ENCODE measurements at places on chromosomes 11 and 22.

- DNase-seq = no peak
Measured at GRCh38 chr11:123103326-123103980, 41.5 kb upstream of the HSPA8 start.

- DNase-seq = no peak
Measured at GRCh38 chr11:44765026-44765595, 38.3 kb downstream of the TSPAN18 start.

DNA sequence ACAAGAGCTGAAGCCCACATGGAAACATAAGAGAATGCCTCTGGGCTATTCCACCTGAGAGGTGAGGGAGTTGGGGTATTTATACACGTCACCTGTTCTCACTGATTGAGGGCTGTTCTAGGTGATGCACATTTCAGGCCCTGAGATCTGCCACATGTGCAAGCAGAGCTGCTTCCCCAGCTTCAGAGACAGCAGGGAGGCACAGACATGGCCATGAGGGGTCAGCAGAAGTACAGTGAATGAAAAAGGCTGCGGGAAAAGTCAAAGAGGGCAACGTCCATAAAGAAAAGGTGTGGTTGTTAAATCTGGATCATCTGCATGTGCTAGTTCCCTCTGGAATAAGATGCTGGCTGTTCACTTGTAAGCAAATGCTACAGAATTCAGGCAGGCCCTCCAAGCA, 75.4 kb downstream of the GAB4 start:
- DNase-seq = no peak

GRCh38 chr22:40407831-40408717, 37.7 kb downstream of the SGSM3 start:
- DNase-seq = no peak

DNA sequence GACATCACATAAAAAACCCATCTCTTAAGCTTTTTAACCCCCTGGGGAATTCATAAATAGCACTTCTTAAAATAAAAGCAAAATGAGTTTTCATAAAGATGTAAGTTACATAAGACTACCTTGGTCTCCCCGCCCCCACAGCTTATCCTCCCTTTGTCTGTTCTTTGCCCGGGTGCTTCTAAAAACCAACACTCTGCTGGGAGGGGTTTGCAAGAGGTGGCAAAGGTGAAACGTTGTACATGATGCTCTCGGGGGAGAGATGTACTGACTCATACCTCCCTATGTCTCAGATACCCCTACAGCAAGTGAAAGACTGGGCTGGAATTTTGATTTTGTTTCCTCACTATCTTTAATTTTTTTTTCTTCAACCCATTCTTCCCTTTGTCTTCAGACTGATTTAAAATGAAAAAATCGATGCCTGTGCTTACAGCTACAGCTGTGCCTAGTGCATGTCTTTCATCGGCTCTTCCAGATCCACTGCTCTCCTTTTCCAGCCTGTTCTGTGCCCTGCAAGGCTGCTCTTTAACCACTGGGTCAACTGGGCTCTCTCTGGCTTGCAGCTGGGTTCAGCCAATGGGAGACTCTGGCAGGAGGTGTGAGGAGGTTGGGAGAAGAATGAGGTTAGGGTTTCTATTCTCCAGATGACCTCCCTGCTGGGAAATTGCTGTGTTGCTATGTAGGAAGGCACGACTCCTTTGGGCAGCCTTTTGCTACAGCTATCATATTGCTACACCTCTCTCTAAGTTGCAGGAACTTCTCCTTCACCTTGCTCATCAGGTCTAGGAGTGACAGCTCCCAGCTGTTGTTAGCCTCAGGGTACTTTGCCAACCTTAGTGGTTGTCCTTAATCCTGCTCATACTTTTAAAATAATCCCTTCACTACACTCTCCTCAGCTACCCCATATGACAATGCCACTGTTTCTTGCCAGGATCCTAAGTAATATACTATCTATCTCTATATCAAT, 266.5 kb downstream of the TENM4 start:
- DNase-seq = no peak

- DNase-seq = no peak
Measured at GRCh38 chr11:6613496-6613895, 1.5 kb upstream of the TAF10 start.

DNA sequence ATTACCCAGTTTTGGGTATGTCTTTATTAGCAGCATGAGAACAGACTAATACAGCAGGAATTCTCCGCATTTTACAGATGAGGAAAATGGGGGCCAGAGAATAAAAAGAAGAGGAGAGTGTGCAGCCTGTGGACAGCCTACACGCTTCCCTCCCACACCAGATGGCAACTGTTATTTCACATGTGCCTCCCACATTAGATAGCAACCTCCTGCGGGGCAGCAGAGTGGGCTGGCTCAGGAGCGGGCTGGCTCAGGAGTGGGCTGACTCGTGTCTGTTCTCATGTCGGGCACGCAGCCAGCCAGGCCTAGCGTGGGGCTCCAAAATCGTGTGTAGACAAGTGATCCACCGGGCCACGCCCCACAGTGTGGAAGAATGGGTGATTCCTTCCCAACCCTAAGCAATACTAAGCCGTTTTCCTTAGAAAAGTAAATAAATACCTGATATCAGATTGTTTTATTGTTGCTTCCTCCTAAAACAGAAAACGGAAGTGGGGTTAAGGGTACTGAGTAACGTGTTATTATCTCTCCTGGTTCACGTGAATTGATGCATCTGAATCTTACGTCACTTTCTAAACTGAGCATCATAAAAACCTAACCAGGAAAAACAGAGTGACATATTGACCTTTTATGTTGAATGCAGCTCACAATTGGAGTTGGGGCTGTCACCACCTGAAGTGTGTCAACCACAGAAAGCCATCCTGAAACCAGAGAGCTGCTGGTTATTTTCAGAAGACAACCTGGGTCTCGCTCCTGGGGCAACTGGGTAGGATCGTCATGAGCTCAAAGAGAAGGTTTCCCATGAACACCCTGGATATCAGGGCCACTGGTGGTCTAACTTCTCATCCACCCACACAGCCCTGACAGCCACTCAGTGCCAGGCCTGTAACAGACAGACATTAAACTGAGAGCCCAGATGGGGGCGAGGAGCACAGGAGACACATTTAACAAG, 3.3 kb downstream of the TTLL1 start:
- peak; percentile 24 for DNase-seq

DNA sequence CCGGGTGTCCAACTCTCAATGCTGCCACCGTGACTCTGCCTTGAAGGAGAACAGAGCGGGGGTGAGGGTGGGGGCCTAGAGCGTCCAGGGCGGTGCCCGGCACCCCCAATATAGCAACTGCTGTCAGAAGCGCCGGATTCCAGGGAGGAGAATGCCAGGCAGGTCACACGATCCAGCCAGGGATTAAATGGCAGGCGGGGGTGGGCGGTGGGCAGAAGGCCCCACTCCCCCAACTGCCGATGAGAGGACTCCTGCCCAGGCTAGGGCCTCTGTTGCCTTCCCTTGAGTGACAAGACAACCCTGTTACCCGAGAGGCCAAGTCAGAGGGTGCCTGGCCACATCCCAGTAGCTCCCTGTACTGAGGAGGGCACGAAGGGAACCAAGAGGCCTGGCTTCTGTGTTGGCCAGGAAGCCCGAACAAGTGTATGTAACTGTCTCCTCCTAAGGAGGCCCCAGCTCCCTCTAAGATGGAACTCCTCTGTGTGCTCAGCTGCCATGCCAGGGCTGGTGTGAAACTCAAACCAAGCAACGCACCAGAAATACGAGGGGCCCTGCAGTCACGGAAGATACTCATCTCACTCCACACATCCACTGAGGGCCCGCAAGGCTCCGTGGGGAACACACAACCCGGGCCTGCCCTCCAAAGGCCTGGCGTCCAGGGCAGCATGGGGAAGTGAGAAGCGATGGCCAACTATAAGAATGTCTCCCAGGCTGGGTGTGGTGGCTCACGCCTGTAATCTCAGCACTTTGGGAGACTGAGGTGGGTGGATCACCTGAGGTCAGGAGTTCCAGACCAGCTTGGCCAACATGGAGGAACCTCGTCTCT, 3.0 kb downstream of the PACSIN3 start:
- DNase-seq = no peak

DNA sequence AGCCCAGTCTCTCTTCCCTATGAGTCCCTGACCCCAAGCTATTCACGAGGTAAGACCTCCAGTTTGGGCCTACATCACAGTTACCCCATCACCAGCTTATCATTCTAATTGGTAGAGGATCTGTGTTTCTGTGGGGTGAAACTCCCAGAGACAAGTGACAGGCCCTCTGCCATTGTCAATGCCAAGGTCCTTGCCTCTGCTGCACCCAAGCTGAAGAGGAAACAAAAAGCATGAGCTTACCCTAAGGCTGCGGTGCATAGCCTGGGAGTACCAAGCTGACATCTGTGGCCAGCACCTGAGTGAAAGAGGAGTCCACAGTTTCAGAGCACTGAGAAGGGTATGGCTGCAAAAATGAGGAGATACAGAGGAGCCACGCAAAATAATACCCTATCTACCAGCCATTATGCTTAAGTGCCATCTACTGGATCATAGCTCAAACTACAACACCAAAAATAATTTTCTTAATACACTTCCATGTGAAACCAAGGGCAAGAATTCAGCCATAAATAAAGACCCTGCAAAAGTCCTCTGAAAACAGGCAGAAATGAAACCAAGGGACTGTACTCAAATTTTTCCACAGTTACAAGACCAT, 62.3 kb upstream of the ANO5 start:
- no peak for DNase-seq

- no peak for DNase-seq
Measured at GRCh38 chr22:19876941-19877625, 22.4 kb upstream of the GNB1L start.

DNA sequence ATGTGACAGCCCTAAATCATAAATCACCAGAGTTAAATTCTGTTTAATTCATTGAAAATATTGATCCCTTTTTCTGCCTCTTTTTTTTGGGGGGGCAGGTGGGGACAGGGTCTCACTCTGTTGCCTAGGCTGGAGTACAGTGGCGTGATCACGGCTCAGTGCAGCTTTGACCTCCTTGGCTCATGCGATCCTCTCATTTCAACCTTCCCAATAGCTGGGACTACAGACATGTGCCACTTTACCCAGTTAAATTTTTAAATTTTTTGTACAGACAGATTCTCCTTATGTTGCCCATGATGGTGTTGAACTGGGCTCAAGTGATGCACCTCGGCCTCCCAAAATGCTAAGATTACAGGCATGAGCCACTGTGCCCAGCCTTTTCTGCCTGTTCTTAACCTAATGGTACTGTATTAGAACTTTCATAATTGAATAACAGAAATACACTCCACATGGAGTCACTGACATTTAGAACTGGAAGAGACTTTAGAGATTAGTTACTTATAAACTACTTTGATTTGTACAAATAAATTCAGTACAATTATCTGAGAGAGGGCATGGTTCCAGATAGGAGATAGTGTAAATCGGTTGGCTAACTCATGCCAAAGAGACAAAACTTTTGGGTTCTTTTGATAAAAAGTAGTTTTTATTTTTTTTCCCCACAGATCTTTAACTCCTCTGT, 76.4 kb upstream of the PRODH start:
- DNase-seq = no peak

DNA sequence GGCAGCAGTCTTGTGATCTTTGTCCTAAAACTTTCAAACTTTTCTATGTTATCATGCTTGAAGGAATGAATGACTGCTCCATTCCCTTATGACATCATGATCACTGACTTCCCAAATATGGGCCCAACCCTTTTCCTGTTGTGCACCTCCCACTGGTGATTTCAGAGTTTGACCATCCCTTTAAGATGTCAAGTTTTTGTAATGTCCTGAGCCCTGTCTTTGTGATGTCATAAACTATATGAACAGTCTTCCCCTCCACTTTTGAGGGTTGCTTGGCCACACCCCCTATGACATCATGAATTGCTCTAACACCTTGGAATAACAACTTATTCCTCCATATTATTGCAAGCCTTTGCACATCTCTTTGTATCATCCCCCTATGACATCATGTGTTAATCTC, 16.5 kb upstream of the NUCB2 start:
- no peak for DNase-seq

DNA sequence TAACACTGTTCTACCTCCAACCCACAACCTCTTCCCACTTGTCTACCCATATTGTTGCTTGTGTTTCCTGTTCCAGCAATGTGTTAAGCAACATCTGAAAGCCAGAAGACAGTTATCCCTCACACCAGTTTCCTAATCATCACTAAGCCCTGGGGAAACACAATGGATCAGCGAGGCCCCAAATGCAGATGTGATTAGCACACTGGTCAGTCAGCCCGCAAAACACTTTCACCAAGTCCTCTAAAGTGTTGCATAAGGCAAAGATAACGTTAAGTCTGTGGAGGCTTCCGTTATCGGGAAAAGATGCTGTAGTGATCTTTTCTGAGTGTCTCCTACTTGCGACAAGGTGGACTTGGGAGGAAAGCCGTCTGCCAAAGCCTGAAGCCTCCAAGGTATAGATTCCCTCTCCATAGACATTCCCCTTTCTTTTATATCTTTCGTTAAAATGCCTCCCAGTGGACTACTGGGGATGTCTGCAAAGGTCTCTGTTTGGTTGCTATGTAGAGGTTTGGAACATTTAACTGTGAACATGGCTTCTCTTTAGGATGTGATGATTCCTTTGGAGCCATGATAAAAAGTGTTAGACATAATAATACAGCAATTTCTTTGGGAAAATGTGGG, at the start of gene MS4A3:
Gene MS4A3, plus strand, starts transcription at position 317 of the 621 bp plus-strand sequence. CDS start 4,496 bp downstream, outside the sequence.
- DNase-seq = no peak

DNA sequence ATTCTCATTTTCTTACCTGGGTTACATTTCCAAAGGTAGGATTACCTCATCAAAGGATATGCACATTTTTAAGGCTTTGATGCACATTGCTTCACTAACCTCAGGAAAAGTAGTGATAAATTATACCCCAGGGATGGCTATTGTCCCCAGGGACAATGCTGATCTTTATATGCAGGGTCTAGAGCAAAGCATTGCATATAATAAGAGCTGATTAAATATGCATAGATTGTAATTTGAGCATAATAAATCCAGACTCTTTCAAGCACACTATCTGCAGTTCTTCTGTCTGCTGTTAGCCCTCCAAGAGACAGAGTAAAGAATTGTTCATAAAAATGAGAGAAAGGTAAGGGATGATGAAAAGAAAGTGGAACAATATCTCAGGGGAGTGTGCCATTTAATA, 57.3 kb upstream of the SYT13 start:
- no peak for DNase-seq

DNA sequence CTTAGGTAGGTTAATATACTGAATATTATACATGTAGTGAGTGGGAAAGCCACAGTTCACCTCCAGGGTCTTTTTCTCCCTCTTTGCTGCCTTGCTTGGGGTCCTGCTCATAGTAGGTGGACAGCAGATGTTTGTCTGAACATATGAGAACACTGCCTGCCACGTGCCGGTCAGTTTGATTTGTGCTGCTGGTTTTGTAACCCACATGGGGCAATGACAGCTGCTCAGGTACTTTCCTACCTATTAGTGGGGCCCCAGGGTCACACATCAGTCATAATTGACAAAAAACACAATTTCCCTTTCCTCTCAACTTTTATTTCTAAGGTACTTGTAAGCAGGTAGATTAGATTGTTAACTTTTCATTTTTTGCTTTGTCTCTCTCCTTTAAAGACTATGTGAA, 43.8 kb downstream of the BMAL1 start:
- no peak for DNase-seq

DNA sequence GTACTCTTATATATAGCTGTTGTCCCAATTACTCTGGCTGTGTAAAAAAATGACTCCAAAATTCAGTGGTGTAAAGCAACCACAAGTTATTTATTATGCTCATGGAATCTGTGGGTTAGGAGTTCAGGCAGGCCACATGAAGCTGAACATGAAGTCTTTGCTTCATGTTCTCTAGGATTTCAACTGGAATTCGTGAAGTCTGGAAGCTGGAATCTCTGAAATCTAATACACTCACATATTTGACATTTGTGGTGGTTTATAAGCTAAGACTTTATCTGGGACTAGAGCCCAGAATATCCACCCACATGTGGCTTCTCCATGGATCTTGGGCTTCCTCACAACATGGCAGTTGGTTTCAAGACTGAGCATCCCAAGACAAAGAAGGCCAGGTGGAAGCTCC, 430.6 kb downstream of the MIAT start:
- DNase-seq = no peak

GRCh38 chr11:61553373-61554171, 27.3 kb downstream of the SYT7 start:
- DNase-seq = no peak
